Activated T-helper 1 cell treated with anti-CD3 and anti-CD28 coated beads, Interleukin-2, amount 50 U/mL, for 16 hours (primary cell): ENCODE measurements at places on chromosomes 3 and 15.

DNA sequence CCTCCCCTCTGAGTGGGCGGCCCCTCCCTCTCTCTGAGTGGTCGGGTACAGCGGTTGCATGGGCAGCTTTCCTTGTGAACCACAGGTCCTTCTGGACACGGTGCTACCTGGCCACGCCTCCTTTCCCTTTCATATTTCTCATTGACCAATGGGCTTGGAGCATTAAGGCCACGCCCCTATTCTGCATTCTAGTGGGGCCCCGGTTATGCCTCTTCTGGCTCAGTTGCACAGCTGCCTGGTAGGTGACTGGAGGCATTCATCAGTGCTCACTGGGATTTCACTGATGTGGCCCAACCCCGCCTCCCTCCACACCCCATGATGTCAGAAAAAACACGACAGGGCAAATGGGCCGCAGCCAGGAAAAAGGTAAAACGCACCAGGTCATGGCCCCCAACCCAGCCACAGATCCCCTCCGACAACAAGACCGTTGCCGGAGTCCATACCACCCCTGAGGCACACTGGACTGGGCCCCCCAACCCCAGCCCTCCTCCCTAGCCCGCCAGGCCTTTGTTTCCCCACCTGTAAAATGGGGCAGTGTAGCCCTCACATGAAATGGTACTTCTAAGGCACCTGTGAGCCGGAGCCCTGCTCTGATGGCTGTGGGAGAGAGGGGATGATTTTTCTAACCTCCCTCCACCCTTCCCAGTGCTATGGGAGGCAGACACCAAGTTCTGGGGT is 26.3 kb downstream of the NGRN start:
- DNase-seq = no peak

DNA sequence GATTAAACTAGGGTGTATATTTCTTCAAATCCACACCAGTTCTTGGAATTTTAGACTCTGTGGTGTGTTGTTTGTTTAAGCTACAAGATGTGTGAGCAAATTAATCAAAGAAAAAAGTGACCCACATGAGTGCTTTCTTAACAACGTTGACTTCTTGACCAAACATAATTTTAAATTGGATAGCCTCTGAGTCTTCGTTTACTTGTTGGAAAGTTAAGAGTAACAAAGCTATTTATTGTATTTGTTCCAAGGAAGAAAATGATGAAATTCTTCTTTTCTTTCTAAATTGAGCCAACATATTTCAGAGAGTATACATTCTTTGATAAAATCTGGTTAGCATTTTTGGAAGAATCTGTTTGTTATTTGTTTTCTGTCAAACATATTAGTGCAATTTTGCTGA is 99.9 kb upstream of the IGSF10 start:
- no peak for DNase-seq

DNA sequence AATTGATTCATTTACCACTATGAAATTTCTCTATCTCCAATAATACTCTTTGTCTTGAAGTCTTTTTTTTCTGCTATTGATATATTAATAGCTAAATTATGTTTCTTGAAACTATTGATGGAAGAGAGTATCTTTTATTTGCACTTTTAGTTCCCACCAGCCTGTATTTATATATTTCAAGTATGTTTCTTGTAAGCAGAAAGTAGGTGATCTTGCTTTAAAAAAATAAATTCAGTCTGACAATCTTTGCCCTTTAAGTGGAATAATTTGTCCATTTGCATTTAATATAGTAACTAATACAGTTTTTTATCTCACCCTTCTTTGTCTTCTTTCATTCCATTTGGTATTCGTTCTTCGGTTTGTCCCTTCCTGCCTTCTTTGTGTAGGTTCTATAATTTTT is 790.5 kb downstream of the MCTP2 start:
- DNase-seq = no peak

- DNase-seq = no peak
These were observed 340.9 kb upstream of the TBL1XR1 start for GRCh38 chr3:177538048-177538749.

DNA sequence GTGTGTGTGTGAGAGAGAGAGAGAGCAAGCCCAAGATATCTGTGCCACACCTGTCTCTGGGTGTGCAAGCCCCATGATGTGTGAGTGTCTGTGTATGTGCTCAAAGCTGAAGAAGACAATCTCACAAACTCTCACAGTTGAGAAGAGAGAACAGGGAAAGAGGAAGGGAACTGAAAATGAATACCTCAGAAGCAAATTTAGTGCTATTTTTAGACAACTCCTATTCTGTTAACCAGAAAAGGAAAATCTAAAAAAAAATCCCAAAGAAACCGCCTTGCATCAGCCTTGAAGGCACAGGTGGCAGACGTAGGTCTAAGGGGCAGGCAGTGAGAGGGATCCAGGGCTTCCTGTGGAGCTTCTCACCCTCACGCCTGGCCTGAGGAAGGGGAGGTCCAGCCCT is 47.8 kb downstream of the ATP2B2 start:
- DNase-seq = no peak

DNA sequence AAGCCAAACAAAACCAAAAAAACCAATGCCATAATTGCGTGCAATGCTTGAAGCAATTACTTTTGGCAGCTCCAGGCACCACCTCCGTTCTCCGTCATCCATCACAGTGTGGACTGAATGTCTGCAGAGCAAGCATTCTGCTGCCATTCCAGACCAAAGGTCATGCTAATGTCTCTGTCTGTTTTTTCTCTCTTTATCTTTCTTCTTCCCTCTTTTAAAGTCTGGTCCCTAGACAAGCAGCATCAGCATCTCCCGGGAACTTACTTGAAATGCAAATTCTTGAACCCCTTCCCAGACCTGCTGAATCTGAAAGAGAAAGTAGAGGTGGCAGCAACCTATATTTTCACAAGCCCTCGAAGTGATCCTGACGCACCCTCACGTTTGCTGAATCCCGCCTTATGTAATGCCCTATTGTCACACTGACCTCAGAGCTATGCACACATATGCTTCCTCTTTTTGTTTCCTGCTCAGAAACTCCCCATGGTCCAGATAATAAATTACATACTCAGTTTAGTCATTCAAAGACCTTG is 297.3 kb upstream of the PROK2 start:
- DNase-seq = no peak

DNA sequence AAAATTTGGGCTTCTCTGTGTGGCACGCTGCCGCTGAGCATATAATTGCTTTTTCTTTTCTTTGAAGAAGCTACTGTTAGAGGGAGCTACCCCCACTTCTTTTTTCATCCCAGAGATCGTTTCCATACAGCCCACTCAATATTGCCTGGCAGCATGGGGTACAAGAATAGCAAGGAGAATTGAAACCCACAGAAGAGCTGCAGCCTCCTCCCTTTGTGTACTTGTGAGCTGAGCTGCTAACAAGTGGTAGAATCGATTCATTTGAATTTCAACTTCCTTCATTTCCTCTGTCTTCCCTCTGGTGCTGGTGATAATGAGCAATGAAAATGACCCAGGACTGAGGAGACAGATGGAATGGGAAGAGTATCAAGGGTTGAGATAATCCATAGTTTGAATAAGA is 64.9 kb downstream of the LRRC3B start:
- no peak for DNase-seq

- no peak for DNase-seq
These were observed 43.5 kb downstream of the PHC3 start for GRCh38 chr3:170137986-170138385.

DNA sequence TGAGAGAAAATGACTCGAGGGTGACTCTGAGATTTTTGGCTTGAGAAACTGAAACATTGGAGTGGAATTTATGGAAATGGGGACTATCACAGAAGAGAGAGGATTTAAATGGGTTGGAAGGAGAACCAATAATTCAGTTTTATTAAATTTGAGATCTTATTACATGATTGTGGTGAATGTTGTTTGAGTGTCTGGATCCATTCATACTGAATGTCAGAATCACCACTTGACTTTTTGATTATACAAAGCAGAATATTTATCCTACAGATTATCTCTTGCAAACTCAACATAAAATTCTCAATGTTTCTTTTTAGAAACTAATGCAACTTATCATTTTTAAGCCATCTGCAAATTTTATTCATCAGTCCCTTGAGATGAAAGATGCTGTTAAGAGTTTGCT is 332.8 kb downstream of the CNTN3 start:
- DNase-seq = no peak

DNA sequence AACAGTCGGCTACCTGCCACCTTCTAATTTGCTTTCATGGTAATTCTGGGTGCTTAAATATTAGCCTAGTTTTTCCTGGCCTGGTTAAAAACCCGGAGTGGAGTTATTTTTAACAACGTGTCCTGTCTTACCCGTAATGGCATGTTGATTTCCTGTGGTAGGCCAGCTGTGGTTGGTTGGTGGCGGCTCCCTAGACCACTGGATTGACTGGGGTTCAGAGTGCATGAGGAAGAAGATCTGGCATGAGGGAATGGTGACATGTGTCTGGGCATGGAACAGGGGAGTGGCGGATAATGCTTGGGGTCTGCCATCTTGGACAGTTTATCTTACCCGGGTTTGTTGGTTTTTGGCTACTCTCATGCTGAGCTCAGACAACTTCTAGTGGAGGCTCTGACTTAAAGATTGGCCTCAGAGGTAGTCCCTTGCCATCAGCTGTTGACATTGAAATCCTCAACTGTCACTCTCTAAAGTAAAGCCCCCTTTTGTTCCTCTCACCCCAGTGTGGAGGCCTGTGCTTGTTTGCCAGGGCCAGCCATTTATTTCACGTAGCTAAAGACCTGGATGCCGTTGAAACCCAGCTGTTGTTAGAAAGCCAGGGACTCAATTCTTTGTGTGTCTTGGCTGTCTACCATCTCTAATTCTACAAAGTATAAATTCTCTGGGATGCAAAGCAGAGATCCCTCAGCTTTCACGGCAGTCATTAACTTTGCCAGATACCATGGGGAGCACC is 81.6 kb downstream of the DNASE1L3 start:
- DNase-seq = no peak

DNA sequence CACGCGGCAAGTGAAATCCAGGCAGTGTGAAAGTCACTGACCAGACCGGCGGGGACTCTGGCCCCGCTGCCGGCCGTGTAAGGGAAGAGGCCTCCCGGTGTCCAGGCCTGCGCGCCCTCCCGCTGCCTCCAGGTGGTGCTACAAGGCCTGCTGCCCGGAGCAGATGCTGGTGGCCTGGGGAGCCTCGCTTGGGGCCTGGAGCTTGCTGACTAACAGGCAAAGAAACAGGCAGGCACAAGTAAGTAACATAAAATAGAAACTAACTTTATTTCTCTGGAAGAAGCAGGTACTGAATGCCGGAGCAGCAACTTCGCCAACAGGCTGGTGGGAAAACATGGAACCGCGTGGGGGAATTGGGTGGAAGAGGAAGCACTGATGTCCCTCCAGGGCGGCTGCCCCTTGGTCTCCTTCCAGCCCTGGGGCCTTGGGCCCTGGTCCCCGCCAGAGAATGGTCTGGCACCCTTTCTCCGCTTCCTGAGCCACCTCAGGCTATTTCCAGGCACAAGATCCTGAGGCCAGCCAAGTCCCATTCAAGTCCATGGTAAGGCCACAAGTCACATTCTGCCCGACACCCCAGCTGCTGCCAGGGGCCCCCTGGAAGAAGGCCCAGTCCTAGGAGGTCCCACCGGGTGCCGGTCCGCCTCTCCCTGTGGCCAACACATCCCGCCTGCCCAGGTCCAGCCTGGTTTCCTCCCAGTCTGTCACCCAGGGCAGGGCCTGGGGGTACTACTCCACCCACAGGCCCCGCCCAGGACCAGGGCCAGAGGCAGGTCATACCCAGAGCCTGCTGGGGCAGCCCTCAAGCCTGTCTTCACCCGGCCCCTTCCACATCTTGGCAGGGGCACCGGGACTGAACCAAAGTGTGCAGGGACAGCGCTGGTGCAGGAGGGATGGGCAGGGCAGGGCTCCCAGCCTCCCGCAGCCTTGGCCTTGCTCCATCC is 45.0 kb downstream of the TNK2 start:
- DNase-seq = peak; percentile 28

DNA sequence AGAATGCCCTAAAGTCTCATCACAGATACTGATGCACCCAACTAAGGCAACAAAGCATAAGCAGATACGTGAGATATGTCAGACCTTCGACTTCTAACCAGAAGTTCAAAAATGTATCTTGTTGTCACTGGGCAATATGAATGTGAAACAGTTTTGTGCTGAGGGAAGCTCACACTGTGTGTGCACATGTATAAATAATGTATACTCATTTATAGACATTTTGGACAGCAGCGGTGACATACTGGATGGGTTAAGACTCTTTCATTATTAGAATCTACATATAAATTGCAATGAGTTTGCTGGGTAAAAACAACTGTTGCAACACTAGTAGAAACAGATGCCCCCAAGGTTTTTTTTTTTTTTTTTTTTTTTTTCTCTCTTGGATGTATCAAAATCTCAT is 37.9 kb downstream of the TIGIT start:
- no peak for DNase-seq

DNA sequence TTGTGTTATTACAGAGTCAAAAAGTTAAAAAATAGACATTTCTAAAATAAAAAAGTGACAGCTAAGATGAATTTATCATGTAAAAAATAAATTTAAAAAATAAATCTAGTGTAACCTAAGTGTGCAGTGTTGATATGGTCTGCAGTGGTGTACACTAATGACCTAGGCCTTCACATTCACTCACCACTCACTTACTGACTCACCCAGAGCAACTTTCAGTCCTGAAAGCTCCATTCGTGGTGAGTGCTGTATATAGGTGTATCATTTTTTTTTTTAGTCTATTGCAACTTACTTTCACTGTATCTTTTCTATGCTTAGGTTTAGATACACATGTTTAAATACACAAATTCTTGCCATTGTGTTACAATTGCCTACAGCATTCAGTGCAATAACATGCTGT is 459.4 kb upstream of the ROBO1 start:
- no peak for DNase-seq

- DNase-seq = no peak
These were observed 303.4 kb upstream of the DNAJC19 start for GRCh38 chr3:181292984-181293383.

GRCh38 chr15:66906668-66907614 is 158.5 kb upstream of the SMAD3 start:
- DNase-seq = no peak
